ENCODE measurements at places on chromosomes 11 and 22.
A peak's percentile ranks its signal among the peaks of the same experiment; 100 is the strongest.

GRCh38 chr22:49649166-49650068, 178.3 kb downstream of the BRD1 start:
- no peak for DNase-seq

GRCh38 chr22:38435010-38435409, 20.0 kb downstream of the KCNJ4 start:
- DNase-seq: no peak

GRCh38 chr22:20999350-21000206, 2.3 kb downstream of the THAP7 start:
- DNase-seq: no peak

DNA sequence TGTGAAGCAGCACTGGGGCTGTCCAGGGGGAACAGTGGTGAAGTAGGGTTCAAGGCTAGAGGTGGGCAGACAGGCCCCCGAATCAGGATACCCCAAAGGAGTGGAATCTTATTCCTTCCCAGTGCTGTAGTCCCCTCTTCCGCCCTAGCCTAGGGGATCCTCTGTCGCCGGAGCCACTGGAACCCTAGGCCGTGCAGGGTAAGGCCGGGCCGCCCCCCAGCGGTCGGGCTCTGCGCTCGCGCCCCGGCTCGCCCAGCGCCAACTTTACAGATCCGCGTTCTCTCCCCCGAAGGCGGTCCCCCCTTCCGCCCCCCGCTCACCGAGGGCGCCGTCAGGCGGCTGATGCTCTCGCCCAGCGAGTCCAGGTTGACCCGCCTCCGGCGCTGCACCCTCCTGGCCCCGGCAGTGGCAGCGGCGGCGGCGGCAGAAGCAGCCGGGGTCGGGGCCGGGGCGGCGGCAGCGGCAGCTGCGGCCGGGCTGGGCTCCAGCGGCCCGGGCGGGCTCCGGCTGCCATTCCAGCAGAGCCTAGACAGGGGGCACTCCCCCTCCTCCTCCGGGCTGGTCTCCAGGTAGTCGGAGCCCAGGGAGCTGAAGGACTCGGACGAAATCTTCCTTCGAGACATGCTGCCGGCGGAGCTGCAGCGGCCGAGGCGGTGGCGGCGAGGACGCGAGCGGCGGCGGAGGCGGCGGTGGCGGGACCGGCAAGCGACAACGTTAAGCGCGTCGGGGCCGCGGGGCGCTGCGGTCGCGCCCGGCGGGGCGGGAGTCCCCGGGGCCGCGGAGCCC, 650 bp downstream of the GUCY1A2 start:
- DNase-seq: peak; percentile 14

DNA sequence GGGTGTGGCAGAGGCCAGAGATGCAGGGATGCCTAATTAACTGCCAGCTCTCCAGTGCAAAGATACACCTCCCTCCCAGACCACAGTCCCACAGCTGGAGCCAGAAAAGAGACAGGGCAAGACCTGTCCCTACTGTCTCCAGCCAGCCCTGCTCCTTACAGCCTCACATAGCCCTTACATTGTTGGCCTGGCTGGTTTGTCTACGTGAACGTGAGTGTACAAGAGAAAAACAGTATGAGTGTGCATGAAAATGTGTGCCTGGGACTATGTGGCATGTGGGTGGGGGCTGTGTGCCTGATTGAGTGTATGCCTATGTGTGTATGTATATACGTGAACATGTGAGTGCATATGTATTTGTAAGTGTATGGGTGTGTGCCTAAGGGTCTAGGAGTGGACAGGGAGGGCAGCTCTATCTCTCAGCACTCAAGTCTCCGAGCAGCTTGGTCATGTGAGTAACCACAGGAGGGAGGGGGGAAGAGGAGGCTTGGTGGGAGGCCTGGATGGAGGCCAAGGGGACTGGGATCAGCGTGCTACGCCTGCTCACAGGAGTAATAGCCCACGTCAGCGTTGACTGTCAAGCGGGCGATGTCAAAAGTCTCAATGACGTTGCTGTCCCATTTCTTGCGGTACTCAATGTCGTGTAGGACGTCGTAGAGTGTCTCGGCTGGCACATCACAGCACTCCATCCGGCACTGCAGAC, 6.6 kb upstream of the ARAP1 start:
- peak; percentile 98 for DNase-seq

GRCh38 chr11:35404388-35404775, 15.0 kb downstream of the SLC1A2 start:
- DNase-seq: no peak

GRCh38 chr11:110430267-110431050, 711 bp downstream of the FDX1 start:
- no peak for DNase-seq

GRCh38 chr11:94539420-94539819, 4.3 kb upstream of the FUT4 start:
- DNase-seq: no peak

- DNase-seq: no peak
Measured at GRCh38 chr11:3956038-3956437, 100.6 kb downstream of the STIM1 start.

DNA sequence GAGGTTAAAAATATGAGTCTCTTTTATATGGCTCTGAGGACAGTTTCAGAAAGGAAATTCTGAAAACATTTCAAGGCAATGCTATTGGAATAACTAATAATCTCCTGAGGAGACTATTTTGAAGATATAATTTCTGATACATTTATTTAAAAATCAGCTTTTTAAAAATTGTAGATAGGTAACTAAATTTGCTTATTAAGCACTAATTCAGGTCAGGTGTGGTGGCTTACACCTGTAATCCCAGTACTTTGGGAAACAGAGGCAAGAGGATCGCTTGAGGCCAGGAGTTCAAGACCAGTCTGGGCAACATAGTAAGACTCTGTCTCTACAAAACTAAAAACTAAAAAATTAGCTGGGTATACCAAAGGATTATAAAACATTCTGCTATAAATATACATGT, 17.0 kb downstream of the ZDHHC13 start:
- DNase-seq: no peak

- DNase-seq: no peak
Measured at GRCh38 chr11:79263001-79263400, 177.8 kb downstream of the TENM4 start.

DNA sequence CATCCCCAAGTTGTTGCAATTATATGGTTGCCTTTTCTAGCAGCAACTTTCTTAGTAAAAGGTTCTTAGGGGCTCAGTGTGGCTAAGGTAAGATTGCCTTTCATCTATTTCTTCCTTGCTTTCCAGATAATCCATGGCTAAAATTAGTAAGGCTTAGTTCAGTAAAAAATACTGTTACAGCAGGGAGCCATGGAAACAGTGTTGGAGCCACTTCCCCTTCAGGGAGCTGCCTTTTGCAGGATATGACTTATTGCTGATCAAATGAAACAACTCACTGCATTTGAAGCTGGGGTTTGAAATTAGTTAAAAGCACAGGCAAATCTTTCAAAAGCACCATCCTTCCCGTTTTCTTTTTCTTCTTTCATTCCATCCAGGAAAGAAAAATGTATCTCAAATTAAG, 184.3 kb downstream of the C11orf87 start:
- no peak for DNase-seq

- DNase-seq: peak; percentile 6
Measured at GRCh38 chr11:34890812-34891211, 25.4 kb downstream of the APIP start.

DNA sequence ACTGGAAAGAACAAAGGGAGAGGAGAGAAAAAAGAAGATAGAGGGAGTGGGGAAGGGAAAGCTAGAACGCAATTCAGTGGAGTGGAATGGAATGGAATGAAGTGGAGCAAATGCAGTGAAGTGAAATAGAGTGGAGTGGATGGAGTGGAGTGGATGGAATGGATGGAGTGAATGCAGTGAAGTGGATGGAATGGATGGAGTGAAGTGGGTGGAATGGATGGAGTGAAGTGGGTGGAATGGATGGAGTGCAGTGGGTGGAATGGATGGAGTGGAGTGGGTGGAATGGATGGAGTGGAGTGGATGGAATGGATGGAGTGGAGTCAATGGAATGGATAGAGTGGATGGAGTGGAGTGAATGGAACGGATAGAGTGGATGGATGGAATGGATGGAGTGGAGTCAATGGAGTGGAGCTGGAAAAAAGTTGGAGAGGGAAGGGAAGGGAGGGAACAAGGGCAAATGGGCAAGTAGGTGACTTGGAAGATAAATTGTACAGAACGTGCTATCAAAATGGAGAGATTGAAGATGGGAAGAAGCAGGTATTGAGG, 13.9 kb downstream of the IFITM10 start:
- no peak for DNase-seq

GRCh38 chr11:61954106-61954850, 4.1 kb downstream of the BEST1 start:
- no peak for DNase-seq

DNA sequence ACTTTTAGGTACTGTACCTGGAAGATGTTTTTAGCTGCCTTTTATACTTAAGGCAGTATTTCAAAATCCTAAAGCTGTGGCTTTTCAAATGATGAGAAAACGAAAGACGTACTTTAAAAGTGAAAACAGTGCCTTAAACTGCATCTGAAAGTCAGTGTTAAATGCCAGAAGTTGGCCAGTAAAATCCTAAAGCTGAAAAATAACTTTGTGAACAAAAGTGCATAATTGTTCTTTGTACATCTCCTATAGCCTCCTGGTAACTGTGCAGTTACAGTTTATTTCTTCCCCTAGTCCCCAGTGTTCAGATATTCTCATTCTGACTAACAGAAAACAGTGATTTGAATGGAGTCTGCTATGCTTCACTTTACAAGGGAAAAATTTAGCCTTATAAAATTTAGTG, 6.8 kb downstream of the EED start:
- DNase-seq: no peak

DNA sequence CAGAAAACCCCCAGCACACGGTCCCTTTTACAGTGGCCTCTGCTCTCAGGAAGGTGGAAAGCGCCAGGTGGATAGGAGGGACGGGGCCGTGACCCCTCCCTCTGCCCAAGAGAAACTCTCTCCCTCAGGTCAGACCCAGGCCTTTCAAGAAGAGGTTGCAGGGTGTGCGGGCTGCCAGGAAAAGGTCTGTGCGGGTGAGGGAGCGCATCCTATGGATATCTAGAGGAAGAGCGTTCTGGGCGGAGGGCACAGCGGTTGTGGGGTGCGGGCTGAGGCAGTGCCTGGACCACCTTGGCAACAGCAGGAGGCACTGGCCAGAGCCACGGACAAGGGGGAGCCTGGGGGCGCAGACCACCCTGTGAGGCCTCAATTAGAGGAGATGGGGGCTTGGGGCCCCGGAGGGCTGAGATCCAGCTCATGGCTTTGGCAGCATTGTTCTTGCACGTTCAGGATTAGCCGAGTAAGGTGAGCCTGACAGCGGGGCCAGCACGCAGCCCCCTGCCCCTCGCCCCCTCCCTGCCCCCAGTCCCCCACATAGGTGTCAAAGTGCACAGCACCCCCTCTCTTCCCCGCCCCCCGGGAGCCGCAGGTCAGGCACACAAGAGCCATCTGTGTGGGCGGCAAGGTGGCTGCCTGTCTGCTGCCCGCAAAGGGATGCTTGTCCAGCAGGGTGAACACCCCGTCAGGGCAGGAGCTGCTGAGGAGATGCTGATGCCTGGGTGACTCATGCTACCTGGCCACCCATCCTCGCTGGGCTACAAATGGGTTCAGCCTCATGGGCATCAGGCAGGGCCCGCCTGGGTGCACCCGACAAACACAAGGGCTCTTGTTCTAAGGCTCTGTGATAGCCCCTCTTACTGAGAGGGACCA, 92.8 kb upstream of the KCNQ1OT1 start:
- no peak for DNase-seq

GRCh38 chr11:12784445-12784844, 110.2 kb downstream of the TEAD1 start:
- DNase-seq: no peak
